ENCODE measurements at places on chromosomes 3 and 15.

DNA sequence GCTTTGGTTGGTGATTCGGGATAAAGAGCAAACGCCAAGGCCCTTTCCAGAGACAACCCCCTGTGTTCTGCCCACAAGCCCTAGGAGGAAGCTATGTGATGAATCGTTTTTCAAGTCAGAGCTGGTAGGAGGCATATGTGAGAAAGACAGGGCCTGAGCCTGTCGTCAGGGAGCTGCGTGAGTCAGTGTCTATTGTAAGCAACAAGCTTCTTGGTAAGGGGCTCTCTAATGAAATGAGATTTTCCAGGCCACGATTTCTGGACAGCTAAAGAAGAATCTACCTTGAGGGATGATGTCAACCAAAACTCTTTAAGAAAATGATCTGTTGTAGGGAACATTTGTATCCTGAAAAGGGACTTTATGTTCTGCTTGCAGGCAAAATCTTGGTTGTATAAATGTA, 318.9 kb upstream of the IL12A start:
- DNase-seq: no peak

GRCh38 chr3:42658091-42658770, 4.7 kb downstream of the ZBTB47 start:
- no peak for DNase-seq

DNA sequence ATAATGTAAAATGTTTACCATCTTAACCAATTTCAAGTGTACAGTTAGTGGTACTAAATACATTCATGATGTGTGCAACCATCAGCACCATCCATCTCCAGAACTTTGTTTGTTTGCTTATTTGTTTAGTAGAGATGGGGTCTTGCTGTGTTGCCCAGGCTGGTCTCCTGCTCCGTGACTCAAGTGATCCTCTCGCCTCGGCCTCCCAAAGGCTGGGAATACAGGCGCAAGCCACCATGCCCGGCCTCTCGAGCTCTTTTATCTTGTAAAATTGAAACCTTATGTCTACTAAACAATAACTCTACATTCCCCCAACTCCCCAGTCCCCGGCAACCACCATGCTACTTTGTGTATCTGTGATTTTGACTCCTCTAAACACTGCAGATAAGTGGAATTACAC, 31.9 kb downstream of the FBXO45 start:
- no peak for DNase-seq

DNA sequence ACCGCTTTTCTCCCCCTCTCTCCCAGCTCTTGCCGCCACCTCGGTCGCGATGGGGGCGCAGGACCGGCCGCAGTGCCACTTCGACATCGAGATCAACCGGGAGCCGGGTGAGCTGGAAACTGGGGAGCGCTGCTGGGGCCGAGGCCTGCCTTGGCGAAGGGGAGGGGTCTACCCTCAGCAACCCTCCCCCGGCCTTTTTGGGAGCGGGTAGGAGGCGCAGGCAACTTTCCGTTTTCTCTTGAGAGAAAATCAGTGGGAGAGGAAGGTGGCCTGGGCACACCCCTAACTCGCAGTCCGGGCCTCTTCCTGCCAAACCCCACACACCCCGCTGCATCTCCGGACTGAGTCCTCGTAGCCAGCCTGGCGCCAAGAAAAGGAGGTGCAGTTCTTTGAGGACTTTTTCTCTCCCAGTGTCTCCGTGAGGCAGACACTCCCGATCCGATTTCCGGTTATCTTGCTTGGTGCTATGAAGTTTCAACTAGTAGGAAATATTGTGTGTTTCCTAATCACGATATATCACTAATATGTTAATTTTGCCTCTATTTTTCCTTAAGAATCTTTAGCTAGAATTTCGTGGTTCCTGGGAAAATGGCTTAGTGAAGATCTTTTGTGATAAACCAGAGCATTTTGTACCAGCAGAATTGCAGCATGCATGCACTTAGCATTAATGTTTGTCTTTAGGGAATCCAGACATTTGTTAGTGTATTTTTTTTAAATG, 631 bp downstream of the NKTR start:
- DNase-seq: peak; percentile 90

- DNase-seq: no peak
Measured at GRCh38 chr3:183193762-183194689, 31.5 kb upstream of the LAMP3 start.

Measured in GM23248 (cell line).